ENCODE measurements at places on chromosomes 12 and 14.
A peak's percentile ranks its signal among the peaks of the same experiment; 100 is the strongest.

- no peak for DNase-seq
Measured at GRCh38 chr12:133105620-133106019, 24.5 kb downstream of the ZNF891 start.

DNA sequence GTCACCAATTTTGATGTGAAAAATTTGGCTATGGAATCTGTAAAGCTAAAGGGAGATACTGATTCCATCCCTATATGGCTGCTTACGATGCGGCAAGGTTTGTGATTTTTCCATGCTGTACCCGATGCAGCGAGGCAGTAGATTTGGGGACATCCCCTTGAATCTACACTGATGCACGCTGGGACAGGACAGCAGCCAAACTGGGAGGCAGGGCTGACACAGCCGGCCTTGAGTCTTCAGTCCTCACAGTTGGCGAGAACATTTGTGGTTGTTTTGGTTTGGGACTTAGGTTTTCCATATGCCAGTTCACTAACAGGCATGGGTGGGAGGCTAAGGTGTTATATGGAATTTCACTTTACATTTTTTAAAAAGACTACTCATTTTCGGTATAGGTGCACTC lies 3.8 kb downstream of the GALNT16 start:
- no peak for DNase-seq

DNA sequence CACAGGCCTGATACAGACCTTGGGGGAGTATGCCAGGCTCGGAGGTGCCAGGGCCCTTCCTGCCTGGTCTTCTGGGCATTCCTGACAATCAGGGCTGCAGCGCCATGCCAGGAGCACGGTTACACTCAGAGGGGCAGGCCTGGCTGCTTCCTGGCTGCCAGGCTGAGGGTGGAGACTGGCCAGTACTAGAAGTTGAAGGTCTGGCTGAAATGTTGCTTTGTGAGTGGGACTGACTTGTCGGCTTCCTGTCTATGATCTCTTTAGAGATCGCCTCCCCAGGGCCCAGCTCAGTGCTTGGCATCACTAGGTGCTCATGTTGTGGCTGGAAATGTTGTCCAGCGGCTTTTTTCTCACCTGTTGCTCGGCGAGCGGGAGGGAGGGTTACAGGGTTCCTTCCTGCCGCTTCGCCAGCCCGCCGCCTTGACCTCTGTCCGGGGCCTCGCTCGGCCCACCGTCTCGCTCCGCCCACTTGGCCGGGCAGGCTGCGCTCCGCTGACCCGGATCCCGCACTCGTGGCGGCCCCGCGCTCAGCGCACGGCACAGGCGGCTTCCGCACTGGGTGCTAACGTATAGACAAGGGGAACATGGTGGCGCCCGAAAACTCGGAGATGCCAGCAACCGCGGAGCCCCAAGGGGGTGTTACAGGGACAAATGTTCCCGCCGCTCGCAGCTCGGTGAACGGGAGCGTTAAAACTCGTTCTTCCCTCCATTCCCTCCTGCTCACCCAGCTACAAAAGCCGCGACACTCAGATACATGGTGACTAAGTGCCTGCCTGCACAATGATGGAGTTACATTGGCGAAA lies 32.6 kb downstream of the PAPLN start:
- DNase-seq: peak; percentile 68

DNA sequence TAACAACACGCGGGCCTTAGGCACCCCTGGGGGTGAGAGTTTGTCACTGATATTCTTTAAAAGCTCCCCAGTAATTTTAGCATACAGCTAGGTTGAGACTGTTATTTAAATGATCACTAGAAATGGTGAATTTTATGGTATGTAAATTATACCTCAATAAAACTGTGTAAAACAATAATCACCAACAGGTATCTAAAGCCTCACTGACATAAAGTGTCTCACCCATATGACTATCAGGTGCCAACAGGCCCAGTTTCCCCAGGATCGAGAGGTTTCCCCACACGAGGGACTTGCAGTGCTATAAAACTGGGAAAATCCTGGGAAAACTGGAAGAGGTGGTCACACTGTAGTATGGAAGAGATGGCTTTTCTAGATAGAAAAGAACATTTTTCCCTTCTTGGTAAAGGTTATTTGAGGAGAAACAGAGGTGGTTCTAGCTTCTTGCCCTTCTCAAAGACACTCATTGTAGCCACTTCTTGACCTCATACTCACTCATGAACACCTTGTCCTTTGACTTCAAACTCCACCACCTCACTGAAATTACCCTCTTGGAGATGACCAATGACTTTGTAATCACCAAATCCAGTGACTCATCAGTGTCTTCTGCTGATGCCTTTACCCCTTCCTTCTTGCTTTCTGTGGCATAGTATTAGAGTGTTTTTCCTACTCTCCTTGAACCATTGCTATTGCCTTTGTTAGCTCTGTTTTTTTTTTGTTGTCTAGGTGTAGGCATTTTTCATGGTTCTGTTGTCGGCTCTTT lies 24.8 kb upstream of the NUBPL start:
- DNase-seq: no peak

GRCh38 chr14:50670196-50670865 lies 2.2 kb upstream of the SAV1 start:
- DNase-seq: no peak

- no peak for DNase-seq
Measured at GRCh38 chr12:57719777-57720605, 18.6 kb downstream of the AGAP2 start.

Measured in germinal center (tissue), 1 donor.